Hematopoietic multipotent progenitor cell treated with erythropoietin and hydrocortisone succinate and interleukin-3 and kit ligand, for 4 days (in vitro differentiated cells): ENCODE measurements at places on chromosomes 16 and 17.

DNA sequence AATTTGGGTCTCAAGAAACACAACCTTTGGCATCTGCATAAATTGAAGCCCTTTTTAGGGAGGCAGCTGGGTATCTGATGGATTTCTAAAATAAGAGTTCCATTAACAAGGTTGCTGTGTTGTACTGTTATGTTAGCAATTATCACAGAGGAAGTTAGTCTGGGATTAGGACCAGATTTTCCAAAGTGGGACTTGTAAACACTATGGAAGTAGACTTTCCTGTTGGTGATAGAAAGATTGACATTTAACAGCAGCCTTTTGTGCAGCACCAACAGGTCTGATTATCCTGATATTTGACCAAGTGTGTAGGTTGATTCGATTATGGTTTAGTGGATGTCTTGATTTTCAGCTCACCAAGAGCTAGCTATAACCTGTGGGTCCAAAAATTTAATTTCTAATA, 46.4 kb downstream of the TMEM100 start:
- DNase-seq, result no peak

DNA sequence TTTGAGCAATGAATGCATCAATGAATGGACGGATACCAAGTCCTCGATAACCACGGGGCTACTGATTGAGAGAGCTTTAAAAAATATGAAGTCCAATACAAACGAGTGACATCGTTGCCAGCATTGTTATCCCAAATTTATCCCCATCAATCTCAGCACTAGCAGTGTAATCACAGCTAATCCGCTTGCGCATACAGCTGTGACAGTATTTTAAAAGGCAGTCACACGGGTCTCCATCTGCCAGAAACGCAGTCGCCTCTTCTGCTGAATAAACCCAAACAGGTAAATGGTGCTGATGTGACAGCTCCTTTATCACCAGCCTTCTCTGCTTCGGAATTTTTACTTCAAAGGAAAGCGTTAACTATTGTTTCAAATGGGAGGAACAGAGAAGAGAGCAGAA, 311.1 kb downstream of the XYLT1 start:
- no peak for DNase-seq

DNA sequence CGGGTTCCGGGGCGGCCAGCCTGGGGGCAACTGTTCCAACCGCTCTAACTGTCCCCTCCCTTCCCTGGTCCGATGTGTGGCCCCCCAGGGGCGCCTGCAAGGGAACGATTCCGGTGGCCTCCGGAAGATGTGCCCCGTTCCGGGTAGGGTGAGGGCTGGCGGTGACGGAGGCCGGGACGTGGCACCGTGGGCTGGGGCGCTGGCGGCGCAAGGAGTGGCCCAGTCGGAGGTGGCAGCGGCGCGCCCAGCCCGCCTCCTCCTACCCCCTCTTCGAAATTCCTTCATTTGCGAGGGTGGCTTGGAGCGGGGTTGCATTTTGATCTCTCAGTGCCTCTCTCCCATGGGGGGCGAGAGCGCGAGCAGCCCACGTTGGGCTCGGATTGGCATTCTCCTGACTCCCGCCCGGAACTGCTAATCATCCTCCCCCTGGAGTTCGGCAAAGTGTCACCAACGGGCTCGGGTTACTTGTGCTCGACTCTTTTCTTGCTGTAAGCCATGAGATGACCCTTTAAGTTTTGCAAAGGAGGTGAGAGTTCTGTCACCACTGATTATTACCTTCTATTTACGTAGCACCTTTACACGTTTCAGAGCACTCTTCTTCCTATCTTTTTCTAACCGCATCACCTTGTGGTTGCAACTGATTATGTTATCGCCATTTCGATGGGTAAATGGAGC, 622 bp downstream of the NDEL1 start:
- peak; percentile 76 for DNase-seq

DNA sequence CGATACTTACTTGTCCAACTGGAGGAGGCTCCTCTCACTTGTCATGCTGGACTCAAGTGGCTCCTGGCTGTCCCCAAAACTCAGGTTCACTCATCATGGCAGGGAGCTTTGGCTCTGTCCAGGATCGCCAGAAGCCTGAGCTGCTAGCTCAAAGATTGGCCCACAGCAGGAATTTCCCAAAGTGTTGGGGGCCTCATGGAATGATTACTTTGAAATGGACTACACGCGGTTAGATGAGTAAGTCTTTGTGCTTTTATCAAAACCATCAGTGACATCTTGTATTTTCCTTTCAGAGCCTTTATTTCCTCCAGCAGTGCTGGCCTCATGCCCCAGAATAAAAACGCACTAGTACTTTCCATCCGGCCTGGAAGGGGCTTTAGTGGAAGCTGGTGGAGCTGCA, 29.2 kb upstream of the PHB1 start:
- no peak for DNase-seq
